Activated T-cell treated with anti-CD3 and anti-CD28 coated beads, Interleukin-2, amount 50 U/mL, for 1 hour (primary cell): ENCODE measurements at places on chromosomes 4 and X.

DNA sequence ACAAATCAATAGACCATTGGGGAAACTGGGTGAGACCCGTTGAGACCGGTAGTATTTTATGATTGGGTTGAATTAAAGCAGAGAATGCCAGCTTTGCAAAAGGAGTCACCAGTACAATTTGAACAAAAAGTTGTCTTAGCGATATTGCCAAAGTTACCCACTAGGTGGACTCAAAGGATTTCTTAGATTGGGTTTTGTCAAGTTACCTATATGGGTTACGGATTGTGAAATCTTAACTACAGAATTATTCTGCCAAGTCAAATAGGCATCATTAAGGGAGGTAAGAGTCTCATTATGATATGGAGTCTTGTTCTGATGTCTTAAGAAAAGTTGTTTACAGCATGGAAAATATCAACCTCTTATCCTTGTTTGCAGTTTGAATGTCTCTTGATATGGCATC lies 15.0 kb upstream of the CT47A1 start:
- no peak for DNase-seq

GRCh38 chr4:8039290-8039689 lies 99.6 kb upstream of the AFAP1 start:
- no peak for DNase-seq

DNA sequence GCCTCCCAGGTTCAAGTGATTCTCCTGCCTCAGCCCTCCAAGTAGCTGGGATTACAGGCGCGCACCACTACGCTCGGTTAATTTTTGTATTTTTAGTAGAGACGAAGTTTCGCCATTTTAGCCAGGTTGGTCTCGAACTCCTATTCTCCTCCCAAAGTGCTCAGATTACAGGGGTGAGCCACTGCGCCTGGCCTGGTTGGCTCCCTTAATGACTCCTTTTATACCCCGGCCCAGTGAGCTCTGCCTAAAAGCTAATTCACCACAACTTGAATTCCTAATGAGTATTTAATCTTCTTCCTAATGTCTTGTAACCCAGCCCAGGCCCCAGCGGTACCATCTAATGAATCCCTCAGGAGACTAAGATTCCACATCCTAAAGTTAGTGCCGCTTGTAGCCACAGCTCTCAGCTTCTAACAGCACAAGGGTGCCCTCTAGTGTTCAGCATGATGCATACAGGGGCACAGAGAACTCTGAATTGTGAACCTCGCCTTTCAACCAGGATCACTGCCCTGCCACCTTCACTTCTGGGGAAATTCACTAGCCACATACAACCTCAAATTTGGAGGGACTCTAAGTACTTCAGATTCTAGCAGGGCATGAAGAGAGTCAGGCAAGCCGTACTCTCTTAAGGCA lies 89.5 kb downstream of the OR13H1 start:
- peak; percentile 22 for DNase-seq

GRCh38 chr4:79575709-79576428 lies 167.8 kb upstream of the GK2 start:
- DNase-seq, result no peak

GRCh38 chrX:14409341-14409740 lies 120.0 kb upstream of the GLRA2 start:
- no peak for DNase-seq

GRCh38 chr4:109676886-109677285 lies 26.4 kb downstream of the CASP6 start:
- DNase-seq, result no peak

GRCh38 chr4:101774807-101775206 lies 15.7 kb upstream of the BANK1 start:
- no peak for DNase-seq

GRCh38 chr4:163582703-163583102 lies 88.2 kb downstream of the TMA16 start:
- DNase-seq, result no peak

DNA sequence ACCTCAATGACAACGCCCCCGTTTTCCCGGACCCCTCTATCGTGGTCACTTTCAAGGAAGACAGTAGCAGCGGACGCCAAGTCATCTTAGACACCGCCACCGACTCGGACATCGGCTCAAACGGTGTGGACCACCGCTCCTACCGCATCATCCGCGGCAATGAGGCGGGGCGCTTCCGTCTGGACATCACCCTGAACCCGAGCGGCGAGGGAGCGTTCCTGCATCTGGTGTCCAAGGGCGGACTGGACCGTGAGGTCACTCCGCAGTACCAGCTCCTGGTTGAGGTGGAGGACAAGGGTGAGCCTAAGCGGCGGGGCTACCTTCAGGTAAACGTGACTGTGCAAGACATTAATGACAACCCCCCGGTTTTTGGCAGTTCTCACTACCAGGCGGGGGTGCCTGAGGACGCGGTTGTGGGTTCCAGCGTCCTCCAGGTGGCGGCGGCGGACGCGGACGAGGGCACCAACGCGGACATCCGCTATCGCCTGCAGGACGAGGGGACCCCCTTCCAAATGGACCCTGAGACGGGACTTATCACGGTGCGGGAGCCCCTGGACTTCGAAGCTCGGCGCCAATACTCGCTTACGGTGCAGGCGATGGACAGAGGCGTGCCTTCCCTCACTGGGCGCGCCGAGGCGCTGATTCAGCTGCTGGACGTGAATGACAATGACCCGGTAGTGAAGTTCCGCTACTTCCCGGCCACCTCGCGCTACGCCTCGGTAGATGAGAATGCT lies 2.2 kb downstream of the FAT4 start:
- DNase-seq, result no peak

- no peak for DNase-seq
Observed at GRCh38 chr4:83606460-83606859, 70.6 kb downstream of the GPAT3 start.

DNA sequence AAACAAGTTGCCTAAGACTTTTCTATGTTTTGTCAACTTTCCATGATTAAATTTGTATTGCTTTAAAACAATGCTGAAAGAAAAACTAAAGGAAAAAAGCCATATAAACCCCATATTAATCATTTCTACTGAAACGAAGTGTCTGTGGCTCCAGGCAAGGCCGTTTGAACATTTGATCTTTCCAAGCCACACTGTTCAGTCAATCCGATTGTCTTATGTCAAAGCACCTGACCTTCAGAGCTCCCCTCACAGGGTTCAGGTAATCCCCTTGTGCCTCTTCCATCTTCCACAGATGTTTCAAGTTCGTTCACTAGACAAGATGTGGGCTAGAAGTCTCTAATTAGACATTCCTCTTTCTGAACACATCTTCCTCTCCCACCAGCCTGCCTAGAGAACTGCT lies 177.1 kb upstream of the NUDT10 start:
- DNase-seq, result no peak

- DNase-seq, result no peak
Observed at GRCh38 chrX:41087201-41087600, 2.0 kb downstream of the USP9X start.

DNA sequence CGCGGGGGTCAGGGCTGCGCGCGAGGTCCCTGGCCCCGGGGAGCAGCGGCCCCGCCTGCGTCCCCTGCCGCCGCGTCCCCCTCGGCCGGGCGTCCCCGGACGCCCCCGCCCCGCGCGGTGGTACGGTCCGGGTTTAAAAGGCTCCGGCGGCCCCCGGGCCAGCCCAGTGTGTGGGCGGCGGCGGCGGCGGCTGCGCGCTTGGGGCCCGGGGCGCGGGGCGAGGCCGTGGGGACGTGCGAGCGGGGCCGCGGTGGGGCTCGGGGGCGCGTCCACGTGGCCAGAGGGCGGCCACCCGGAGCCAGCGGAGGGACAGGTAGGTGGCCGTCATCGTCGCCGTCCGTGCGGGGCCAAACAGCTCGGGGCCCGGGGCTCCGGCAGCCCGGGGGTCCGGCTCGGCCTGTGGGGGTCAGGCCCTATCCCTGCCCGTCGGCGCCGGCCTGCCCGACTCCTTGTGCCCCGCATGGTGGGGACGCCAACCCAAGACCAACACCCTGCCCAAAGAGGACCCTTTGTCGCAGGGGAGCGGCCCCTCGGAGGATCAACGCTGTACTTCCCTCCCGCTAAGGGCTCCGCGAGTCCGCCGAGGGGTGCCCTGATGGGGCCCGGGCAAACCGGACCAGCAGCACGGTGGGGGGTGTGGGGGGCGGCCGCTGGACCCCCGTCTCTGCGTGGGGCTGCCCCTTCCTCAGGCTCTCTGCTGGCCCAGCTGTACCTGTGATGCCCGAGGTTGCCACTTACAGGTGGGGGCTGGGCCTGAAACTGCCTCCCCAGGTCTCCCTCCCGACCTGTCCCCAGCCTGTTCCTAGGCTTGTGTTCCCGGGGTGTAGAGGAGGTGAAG lies at the start of gene PLXNA3:
PLXNA3 (plus strand) TSS at position 166 of the 838 bp plus-strand sequence. CDS start 1,903 bp downstream, outside the sequence.
- DNase-seq, result peak; percentile 78

GRCh38 chr4:138030375-138030774 lies 211.8 kb downstream of the SLC7A11 start:
- no peak for DNase-seq

DNA sequence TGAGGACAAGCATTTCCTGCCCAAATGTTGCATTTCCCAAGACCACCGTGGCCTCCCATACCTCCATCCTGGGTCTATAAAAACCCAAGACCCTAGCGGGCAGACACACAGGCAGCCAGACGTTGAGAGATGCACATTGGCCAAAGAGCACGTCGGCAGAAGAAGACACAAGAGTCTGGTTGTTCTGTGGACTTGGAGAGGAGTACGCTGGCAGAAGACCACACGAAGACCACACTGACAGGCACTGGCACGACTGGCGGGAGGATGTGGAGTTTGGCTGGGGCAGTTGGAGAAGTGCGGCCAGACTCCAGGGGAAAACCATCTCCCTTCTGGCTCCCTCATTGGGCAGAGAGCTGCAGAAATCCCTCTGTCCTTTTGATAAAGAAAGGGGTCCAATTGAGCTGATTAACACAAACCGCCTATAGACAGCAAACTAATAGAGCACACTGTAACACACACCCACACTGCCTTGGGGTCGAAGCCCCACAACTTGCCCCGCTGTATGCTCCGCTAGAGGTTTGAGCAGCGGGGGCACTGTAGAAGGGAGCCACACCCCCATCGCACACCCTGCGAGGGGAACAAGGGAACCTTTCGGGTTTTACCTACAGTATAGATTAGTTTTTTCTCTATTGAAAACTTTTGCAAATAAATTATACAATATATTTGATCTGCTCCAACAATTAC lies 376.7 kb upstream of the KLHL4 start:
- DNase-seq, result no peak

DNA sequence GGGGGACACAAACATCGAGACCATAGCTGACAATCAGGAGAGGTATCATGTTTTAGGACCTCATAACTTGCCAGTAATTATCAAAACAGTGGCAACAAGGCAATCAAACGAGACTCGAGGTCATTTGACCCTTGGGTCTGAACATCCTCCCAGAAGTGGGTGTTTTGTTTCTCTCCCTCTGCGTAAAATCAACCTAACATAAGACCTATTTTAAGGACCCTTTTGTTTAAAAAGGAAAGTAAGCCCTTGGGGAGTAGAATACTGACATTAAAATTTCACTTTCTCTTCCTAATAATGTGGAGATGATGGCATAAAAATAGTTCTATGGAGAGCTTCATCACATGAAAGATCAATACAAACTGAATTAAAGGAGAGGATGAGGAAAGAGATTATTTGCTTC lies 106.2 kb upstream of the PUDP start:
- DNase-seq, result no peak

DNA sequence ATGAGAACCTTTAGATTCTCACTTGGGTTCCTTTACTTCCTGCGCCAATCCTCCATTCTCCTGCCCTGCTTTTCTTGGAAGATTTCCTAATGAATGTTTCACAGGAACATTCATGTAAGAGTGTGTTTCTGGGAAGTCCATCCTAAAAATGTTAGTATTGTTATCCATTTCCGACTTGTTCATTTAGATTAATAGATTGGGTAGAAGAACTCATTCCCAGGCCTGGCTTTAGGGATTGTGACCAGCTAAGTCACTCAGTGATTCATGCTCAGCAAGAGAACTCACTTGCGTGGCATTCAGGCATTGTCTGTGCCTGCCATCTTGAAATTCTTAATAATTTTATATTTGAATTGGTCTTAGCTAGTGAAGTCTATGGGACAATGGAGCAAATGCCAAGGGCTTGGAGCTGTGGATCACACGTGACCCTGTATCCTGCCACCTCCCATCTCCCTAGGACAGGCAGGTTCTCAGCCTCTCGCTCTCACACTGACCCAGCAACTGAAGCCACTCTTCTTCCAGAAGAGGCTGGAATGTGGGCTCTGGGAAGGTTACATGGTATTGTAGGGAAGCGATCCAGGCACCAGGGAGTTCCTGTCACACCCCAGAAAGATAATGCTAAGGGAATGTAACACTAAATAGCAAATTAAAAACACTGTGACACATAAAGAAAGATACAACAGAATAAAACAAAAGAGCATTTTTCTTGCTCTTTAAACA lies 562.1 kb downstream of the TMA16 start:
- no peak for DNase-seq

DNA sequence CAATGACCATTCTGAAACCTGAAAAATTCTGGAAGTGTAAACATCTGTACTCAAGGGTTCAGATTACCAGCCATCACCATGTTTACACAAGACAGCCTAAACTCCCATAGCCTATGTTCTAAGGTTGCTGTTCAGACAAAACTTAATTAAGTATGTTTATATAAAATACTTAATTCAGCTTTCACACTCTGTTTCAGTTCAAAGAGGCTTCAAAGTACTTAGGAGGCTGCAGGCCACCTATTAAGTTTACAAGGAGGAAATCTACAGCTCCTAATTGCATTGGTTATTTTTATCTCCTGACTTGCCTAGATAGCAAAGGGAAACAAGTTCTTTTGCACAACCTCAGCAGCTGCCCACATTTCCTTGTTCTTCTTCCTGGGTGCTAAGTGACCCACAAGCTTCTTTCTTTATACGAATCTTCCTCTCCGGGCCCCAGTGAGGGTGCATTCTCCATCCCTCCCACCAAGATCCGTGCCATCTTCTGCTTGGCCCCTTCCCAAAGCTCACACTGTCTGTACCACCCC lies 2.0 kb downstream of the GAK start:
- no peak for DNase-seq

DNA sequence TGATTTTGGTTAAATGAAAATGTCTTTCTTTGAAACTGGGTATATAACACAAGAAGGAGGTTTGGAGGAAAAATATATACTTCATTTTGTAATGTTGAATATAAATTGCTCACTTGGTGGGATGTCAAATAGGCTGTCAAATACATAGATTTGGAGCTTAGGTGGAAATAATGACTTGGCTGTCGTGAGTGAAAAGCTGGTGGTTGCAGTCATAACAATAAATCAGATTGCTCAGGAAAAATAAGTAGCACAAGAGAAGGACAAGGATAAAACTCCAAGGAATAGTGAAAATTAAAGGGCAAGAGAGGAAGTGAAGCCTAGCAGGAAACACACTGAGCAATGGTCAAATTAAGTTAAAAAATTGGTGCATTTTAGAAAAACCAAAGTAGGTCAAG lies 253.0 kb upstream of the ANKRD50 start:
- no peak for DNase-seq

DNA sequence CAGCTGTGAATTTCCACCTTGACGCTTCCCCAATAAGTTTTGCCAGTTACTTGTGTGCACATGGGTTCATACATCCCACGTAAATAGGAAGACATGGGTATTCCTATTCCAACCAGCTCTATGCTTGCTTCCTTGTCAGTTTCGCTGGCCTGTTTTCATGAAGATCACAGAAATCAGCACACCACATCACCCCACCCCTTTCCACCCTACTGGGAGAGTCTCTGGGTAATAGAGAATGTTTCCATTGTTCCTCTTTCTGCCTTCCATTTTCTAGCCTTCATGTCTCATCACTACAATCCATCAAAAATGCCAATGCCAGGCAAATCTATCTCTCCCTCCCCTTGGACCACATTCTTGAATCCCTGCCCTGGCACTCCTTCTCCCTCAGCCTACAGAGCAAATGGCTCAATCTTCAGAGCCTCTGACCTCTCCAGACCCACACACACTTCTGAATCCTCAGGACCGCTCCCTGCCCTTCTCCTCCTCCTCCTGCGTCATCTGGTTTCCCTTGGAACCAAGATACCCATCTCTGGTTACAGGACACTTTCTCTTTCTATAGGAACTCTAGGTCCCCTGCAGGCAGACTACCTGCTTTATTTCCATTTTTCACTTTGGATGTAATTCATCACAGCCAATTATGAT lies 323.3 kb downstream of the DHX15 start:
- DNase-seq, result no peak
